ENCODE measurements at places on chromosomes 13 and 19.

DNA sequence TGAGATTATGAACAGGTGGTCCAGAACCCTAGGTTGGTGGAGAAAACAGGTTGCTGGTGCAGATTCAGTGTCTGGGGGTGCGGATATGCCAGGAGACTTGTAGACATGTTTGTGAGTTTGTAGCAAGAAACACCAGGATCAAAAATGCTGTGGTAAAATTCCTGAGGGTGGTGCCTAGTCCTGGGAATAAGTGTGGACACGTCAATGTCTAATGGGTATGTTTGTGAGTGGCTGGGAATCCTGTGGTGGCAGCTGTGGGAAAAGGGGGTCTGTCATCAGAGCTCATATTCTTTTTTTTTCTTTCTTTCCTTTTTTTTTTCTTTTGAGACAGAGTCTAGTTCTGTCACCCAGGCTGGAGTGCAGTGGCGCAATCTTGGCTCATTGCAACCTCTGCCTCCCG is 7.2 kb downstream of the ZNF708 start:
- no peak for DNase-seq

GRCh38 chr13:46822551-46822950 is 25.6 kb upstream of the ESD start:
- DNase-seq = no peak

- no peak for DNase-seq
Observed at GRCh38 chr13:23792680-23793079, 96.5 kb downstream of the MIPEP start.

DNA sequence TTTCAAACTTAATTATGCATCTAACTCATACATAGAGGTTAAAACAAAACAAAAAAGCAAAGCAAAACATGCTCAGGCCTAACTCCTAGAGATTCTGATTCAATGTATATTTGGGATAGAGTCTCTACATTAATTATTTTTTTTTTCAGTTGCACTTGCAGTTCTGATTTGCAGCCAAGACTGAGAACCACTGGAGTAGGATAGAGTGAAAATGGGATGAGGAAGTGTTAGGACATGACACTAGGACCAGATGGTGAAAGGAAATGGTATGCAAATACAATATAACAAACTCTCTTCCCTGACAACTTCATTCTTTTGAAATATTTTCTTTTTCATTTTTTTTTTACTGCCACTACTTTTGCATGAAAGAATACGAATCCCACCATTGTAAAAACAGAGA is 1.8 kb downstream of the CCDC122 start:
- no peak for DNase-seq

DNA sequence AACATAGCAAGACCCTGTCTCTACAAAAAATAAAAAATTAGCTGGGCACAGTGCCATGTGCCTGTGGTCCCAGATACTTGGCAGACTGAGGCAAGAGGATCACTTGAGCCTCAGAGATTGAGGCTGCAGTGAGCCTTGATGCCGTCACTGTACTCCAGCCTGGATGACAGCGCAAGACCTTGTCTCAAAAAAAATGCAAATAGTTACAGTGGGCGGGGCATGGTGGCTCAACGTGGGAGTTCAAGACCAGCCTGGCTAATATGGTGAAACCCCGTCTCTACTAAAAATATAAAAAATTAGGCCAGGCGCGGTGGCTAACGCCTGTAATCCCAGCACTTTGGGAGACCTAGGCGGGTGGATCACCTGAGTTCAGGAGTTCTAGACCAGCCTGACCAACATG is 8.5 kb downstream of the PGLS start:
- no peak for DNase-seq

GRCh38 chr13:110232756-110233155 is 74.2 kb downstream of the COL4A1 start:
- DNase-seq = no peak

GRCh38 chr13:110589793-110590390 is 25.5 kb upstream of the NAXD start:
- DNase-seq = no peak

GRCh38 chr19:30775956-30776355 is 403.8 kb downstream of the ZNF536 start:
- no peak for DNase-seq

DNA sequence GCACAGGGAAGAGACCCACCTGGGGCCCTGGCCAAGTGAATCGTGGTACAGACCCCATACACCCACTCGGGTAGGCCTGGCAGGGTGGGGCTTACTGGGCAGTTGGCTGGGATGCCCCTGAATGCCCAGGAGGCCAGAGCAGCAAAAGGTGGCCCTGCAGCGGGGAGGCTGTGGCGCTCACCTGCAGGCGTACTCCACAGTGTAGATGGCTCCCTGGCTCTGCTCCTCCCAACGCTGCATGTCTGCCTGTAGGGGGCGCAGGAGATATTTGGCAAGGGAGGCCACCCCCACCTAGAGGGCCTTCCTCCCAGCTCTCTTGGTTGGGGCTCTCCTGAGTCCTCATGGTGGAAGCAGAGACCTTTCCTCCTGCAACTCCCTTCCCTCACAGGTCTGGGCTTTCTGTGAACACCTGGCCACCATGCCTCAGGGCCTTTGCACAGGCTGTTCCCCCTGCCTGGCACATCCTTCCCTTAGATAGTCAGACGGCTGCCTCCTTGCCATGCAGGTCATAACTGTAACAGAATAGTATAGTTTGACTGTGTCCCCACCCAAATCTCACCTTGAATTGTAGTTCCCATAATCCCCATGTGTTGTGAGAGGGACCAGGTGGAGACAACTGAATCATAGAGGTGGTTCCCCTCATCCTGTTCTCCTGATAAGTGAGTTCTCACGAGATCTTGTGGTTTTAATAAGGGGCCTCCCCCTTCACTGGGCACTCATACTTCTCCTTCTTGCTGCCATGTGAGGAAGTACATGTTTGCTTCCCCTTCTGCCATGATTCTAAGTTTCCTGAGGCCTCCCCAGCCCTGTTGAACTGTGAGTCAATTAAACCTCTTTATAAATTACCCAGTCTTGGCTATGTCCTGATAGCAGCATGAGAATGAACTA is 5.9 kb downstream of the BORCS8 start:
- peak; percentile 66 for DNase-seq

GRCh38 chr19:54191811-54192453 is 824 bp downstream of the TSEN34 start:
- no peak for DNase-seq

GRCh38 chr19:29622166-29623070 is 16.3 kb downstream of the POP4 start:
- peak; percentile 23 for DNase-seq

- no peak for DNase-seq
Observed at GRCh38 chr13:76009267-76009890, 373.2 kb downstream of the LMO7 start.

DNA sequence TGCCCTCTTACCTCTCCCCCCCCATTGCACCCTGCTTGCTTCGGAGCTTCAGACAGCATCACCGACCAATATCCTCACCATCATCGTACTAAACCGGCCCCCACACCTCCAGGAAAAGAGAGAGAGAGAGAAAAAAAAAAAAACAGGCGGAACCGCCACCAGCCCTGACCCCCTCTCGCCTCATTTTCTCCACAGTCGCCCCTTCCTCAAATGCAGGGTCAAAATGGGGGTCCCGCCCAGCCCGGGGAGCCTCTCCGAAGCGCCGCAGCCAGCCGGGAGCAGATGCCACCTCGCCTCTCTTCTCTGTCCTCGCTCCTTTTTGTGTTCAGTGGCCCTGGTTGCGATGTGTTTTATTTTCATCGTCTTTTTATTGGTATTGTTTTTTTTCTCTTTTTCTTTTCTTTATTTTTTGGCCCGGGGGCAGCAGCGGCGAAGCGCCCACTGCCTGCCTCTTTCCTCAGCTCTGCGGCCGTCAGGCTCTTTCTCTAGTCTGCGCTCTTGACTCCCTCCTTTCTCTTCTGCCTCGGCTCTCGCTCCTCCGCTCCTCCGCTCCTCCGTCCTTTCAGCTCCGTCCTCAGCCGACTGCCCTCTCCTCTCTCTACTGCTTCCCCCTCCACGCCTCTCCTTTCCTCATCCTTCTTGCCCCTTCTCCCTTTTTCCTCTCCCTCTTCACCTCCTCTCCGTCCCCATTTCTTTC is 41.4 kb downstream of the DEDD2 start:
- DNase-seq = peak; percentile 24

GRCh38 chr19:45455707-45456499 is 11.9 kb upstream of the FOSB start:
- DNase-seq = peak; percentile 54

DNA sequence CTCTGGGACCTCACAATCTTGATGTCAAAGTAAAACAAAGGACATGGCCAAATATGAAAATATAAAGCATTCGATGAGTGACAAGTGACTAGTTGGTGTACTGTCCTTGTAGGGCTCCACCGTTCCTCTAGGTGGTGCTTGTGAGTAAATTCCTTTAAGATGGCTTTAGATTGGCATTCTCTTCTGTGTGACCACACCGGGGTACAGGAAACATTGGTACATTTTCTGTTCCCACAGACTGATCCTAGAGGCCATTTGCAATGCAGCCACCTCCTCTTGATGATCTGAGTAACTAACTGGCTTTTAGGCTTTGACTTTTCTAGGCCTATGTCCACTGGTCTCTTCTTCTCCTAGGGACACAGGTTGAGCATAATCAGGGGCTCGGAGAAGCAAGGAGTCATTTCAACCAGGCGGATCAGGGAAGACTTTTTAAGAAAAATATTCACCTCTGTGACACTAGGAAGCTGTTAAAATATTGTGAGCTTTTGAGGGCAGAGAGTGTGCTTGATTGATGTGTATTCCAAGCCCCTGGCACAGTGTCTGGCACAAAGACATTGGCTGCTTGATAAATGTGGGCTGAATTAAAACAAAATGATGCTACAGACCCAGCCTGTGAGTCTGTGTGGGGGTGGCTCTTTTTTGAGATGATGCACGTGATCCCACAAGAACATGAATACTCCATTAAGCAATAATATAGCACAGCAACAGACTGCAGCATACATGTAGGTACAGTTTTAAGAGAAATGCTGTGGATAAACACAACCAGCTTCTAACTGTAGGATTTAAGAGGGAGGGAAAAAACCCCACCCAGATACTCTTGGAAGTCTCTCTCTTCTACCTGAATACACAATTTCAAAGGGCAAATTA is 21.0 kb downstream of the EPSTI1 start:
- DNase-seq = peak; percentile 49

DNA sequence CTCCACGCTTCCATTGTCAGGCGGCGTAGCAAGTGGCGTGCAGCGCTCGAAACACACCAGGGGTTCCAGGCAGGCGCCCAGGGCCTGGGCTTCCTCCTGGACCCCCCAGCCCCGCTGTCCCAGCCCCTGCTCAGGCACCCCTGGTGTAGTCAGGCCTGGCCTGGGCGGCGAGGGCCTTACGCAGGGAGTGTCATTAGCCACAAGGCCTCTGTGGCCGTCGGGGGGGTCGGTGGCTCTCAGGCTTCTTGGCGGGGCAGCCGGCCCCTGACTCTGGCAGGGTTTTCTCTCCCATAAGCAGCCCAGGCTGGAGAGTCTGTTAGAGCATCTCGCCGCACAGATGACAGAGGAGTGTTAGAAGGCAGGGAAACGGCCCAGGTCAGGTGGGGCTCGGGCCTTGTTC is 116.7 kb downstream of the KDM4B start:
- no peak for DNase-seq

DNA sequence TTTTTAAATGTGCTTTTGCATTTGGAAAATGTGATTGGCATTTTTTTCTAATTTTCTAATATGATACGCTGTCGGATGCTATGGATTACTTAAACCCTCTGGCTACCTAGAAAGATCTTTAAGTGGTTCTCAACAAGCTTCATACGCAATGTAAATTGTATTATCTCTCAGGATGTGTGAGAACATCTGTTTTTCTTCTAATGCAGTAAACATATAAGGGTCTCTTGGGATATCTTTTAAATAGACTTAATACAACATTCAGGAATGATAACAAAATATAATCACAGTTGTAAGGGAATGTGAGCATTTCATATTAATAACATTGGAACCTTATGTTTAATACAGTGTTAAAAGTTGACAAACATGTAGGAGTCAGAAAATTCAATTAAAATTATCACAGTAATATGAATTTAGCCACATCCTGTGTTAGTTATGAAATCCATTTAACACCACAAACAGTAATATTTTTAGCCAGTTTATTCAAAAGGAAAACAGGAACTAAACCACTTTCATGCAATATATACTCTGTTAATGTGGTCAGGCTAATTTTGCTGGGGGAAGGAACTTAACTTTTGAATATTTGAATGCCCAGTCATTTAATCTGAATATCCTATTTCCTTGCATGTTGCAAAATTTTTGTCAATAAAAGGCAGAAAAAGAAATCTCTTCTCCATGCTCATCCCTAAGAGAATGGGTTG is 15.0 kb upstream of the ALOX5AP start:
- no peak for DNase-seq
